ENCODE measurements at places on chromosomes 2 and 18. TPM values are rescaled to one million over a fixed set of nuclear protein-coding genes. Genes with fewer than 3 reads are reported as not detected.

The CHMP3 gene
- 71.5 TPM for total RNA-seq

The IMMT gene
- 60.4 TPM for total RNA-seq

The FEV gene
- total RNA-seq, result not detected

DNA sequence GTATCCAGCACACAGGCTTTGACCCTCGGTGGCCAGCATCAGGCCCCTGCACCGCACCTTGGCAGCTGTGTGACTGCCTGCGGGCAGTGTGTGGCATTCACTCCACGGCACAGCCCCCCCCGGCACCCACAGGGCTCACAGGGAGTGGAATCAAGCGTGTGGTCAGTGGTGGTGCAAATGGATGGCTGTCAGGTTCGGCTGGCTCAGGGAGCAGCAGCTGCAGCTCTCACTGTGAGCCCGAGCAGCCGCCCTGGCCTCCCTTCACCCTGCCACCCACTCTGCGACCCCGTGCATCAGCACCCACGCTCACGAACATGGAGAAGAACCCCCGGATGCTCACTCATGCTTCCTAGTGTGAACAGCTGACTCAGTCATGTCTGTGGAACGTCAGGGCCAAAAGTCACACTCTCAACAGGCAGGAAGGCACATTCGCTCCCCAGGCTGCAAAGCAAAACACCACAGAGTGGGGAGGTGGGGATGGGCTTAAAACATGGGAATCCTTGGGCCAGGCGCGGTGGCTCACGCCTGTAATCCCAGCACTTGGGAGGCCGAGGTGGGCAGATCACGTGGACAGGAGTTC is 41.5 kb upstream of the GPC1 start:
- no peaks in the 10 kb centered on the region for H3K27me3 ChIP-seq
- H3K4me3 ChIP-seq, result no peak overlapping the region
- no peak overlapping the region for H3K27ac ChIP-seq
- peak; percentile 57 for DNase-seq
- H3K4me1 ChIP-seq, result no peaks in the 10 kb centered on the region

DNA sequence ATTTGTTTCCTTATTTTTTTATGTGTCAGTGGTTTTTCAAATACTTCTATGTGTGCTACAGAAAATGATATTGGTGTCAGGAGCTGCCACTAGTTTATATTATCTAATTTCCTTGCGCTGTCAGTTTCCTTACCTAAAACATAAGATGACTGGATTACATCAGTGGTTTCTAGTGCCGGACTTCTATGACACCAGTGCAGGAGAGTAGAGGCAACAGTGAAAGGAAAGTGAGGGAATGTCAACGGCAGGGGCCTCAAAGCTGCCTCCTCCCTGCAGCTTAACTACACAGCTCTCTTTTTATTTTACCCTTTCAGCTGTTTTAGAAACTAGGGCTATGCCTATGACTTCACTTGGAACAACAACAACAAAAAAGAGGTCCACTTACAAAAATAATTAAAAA is 6.5 kb downstream of the ERBB4 start:
- no peak for DNase-seq
- no peak overlapping the region for H3K27ac ChIP-seq
- no peaks in the 10 kb centered on the region for H3K4me1 ChIP-seq
- peaks cover 19% of the 10 kb centered on the region for H3K27me3 ChIP-seq
- no peaks in the 10 kb centered on the region for H3K36me3 ChIP-seq
- H3K4me3 ChIP-seq, result no peak overlapping the region

- no peak for DNase-seq
- H3K4me1 ChIP-seq, result no peaks in the 10 kb centered on the region
- H3K27me3 ChIP-seq, result peaks cover 45% of the 10 kb centered on the region
- no peaks in the 10 kb centered on the region for H3K36me3 ChIP-seq
- H3K27ac ChIP-seq, result no peak overlapping the region
- H3K4me3 ChIP-seq, result no peak overlapping the region
Measured at GRCh38 chr2:68879296-68879695, 8.1 kb upstream of the BMP10 start.

Data from GM23248 (cell line).